ENCODE measurements at places on chromosomes 13 and 19. TPM values are rescaled to one million over a fixed set of nuclear protein-coding genes. Genes with fewer than 3 reads are reported as not detected.

GRCh38 chr19:51047031-51047335, 12.2 kb upstream of the KLK12 start:
- no peaks in the 10 kb centered on the region for H3K36me3 ChIP-seq
- DNase-seq = peak; percentile 12
- no peaks in the 10 kb centered on the region for H3K4me1 ChIP-seq

GRCh38 chr13:29621051-29621800, 25.7 kb upstream of the SLC7A1 start:
- no peaks in the 10 kb centered on the region for H3K36me3 ChIP-seq
- no peak overlapping the region for H3K4me3 ChIP-seq
- no peaks in the 10 kb centered on the region for H3K27me3 ChIP-seq
- H3K27ac ChIP-seq = no peak overlapping the region
- no peaks in the 10 kb centered on the region for H3K4me1 ChIP-seq

DNA sequence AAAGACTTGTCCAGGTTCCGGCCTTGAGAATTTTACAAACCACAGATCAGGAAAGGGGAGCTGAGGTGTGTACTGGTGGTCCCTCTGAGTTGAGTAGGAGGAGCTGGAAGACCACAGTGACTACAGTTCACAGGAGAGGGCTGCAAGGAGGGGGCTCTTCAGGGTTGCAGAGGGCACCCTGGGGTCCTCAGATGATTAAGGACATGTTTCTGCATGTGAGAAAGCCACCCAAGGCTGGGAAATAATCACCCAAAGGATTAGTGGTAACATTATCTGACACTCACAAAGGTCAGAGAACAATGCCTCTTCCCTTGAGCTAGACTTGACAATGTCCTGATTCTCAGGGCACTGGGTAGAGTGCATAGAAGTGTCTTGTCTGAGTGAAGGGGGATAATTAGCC, 540.4 kb downstream of the IRS2 start:
- H3K4me3 ChIP-seq = no peak overlapping the region
- DNase-seq = no peak
- H3K27ac ChIP-seq = no peak overlapping the region
- H3K27me3 ChIP-seq = no peaks in the 10 kb centered on the region
- peaks cover 19% of the 10 kb centered on the region for H3K4me1 ChIP-seq

GRCh38 chr13:107185889-107186288, 618.0 kb upstream of the ARGLU1 start:
- no peaks in the 10 kb centered on the region for H3K36me3 ChIP-seq
- H3K4me3 ChIP-seq = no peak overlapping the region
- no peak for DNase-seq
- H3K27ac ChIP-seq = no peak overlapping the region

- DNase-seq = no peak
- H3K27ac ChIP-seq = no peak overlapping the region
- H3K4me1 ChIP-seq = no peaks in the 10 kb centered on the region
- H3K36me3 ChIP-seq = no peaks in the 10 kb centered on the region
These were observed 49.2 kb upstream of the PCCA start for GRCh38 chr13:100039740-100040139.

DNA sequence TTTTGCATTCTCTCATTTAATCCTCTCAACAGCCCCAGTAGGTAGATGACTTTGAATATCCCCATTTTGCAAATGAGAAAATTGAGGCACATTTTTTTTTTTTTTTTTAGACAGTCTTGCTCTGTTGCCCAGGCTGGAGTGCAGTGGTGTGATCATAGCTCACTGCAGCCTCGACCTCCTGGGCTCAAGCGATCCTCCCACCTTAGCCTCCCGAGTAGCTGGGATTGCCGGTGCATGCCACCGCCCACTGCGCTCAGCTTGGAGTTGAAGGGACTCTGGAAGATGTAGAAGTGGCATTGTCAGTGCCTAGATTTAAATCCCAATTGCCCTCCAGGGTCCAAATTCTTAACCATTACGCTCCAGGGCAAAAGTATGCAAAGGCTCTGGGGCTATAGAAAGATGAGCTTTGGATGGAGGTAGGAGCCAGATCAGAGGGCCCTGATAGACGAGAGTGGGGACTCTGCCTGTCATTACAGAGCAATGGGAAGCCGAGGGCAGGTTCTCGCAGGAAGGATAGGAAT, 813 bp upstream of the MCOLN1 start:
- H3K4me3 ChIP-seq = peak overlapping the region; percentile 73
- peak overlapping the region; percentile 72 for H3K27ac ChIP-seq
- H3K36me3 ChIP-seq = peaks cover 16% of the 10 kb centered on the region
- no peaks in the 10 kb centered on the region for H3K27me3 ChIP-seq
- H3K4me1 ChIP-seq = no peaks in the 10 kb centered on the region

- no peak overlapping the region for H3K27ac ChIP-seq
- no peaks in the 10 kb centered on the region for H3K4me1 ChIP-seq
- no peak for DNase-seq
- no peaks in the 10 kb centered on the region for H3K27me3 ChIP-seq
- H3K4me3 ChIP-seq = no peak overlapping the region
- no peaks in the 10 kb centered on the region for H3K36me3 ChIP-seq
These were observed 7.2 kb downstream of the CPB2 start for GRCh38 chr13:46097663-46098062.

DNA sequence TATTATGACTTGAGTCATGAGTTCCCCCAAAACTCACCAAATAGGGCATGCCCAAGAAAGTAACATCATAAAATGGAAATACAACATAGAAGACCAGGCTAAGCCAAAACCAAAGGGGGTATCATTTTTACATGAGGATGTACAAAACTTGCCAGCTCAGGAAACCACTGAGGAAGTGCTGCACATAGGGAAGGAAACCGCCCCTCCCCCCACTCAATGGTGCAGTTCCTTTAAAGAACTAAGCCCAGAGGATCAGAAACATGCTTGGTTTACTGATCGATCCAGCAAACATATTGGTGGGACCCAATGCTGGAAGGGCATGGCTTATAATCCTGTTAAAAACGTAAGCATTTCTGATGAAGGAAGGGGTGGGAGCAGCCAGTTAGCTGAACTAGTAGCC, 4.2 kb upstream of the ZNF486 start:
- no peak overlapping the region for H3K27ac ChIP-seq
- H3K4me1 ChIP-seq = peaks cover 2% of the 10 kb centered on the region
- no peak overlapping the region for H3K4me3 ChIP-seq
- DNase-seq = no peak
- H3K36me3 ChIP-seq = no peaks in the 10 kb centered on the region
- no peaks in the 10 kb centered on the region for H3K27me3 ChIP-seq

GRCh38 chr13:114131583-114132418, 622 bp downstream of the RASA3 start:
- peak overlapping the region; percentile 74 for H3K27ac ChIP-seq
- no peak for DNase-seq
- peak overlapping the region; percentile 58 for H3K4me3 ChIP-seq

GRCh38 chr19:55014714-55015113, 23.4 kb downstream of the GP6 start:
- no peaks in the 10 kb centered on the region for H3K36me3 ChIP-seq
- H3K27ac ChIP-seq = no peak overlapping the region
- no peaks in the 10 kb centered on the region for H3K27me3 ChIP-seq
- no peak overlapping the region for H3K4me3 ChIP-seq

DNA sequence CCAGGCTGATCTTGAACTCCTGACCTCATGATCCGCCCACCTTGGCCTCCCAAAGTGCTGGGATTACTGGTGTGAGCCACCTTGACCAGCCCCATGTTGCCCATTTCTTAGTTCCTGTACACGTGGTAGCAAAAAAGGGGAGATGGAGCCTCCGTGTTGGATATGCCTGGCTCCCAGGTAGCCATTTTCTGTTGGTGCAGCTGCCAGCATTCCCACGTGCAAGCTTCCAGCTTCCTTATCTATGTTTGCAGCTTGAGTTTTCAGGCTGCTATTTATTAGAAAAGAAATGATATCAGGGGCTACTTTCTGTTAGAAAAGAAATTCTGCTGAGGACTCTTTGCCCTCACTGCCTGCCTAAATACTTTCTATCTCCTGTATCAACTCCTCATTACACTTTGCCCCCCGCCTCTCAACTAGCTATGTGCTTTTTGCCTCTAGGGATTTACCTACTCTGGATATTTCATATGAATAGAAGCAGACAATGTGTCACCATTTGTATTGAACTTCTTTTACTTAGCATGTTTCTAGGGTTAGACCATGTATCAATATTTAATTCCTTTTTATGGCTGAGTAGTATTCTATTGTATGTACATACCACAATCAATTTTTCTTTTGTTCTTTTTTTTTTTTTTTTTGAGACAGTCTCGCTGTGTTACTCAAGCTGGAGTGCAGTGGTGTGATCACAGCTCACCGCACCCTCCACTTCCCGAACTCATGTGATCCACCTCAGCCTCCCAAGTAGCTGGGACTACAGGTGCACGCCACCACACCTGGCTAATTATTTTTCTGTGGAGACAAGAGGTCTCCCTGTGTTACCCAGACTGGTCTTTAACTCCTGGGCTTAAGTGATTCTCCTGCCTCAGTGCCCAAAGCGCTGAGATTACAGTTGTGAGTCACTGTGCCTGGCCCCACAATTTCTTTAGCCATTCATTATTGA, 3.4 kb upstream of the TMED1 start:
- DNase-seq = no peak
- no peaks in the 10 kb centered on the region for H3K4me1 ChIP-seq
- no peak overlapping the region for H3K27ac ChIP-seq
- H3K36me3 ChIP-seq = no peaks in the 10 kb centered on the region
- no peak overlapping the region for H3K4me3 ChIP-seq

DNA sequence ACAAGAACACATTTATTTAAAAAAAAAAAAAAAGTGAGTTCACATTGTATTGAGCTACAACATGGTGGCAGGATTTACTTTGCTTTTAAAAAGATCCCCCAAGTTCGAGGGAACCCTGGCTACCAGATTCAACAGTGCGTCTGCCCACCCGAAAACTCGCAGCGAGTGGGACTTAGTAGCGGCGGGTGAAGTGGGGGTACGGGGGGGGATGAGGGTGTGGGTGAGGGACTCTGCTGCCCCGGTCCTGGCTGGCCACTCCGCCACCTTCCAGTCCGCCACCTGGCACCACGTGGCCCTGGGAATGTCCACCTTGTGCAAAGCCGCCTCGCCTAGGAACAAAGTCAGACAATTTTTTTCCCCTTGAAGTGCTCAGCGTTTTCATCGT, 19.3 kb upstream of the TINCR start:
- DNase-seq = no peak
- peaks cover 44% of the 10 kb centered on the region for H3K36me3 ChIP-seq
- H3K4me1 ChIP-seq = no peaks in the 10 kb centered on the region
- no peak overlapping the region for H3K4me3 ChIP-seq
- no peak overlapping the region for H3K27ac ChIP-seq
- H3K27me3 ChIP-seq = no peaks in the 10 kb centered on the region

DNA sequence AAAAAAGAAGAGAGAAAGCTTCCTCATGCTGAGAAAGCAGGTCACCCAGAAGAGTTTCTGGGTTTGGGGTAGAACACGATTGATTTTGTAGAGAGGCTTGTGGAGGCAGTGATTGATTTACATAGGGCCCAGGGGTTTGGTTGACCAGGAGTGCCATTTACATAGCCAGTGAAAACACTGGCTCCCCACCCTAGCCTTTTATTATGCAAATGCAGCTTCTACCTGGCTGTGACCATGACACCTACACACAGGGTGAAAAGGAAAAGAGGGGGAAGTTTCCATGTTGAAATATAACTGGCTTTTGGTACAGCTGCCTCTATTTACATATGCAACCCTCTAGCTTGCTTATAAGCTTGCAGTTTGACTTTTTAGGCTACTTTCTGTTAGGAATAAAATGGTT, 62.0 kb downstream of the ZNF100 start:
- H3K4me3 ChIP-seq = no peak overlapping the region
- H3K27me3 ChIP-seq = no peaks in the 10 kb centered on the region
- DNase-seq = no peak
- no peak overlapping the region for H3K27ac ChIP-seq

DNA sequence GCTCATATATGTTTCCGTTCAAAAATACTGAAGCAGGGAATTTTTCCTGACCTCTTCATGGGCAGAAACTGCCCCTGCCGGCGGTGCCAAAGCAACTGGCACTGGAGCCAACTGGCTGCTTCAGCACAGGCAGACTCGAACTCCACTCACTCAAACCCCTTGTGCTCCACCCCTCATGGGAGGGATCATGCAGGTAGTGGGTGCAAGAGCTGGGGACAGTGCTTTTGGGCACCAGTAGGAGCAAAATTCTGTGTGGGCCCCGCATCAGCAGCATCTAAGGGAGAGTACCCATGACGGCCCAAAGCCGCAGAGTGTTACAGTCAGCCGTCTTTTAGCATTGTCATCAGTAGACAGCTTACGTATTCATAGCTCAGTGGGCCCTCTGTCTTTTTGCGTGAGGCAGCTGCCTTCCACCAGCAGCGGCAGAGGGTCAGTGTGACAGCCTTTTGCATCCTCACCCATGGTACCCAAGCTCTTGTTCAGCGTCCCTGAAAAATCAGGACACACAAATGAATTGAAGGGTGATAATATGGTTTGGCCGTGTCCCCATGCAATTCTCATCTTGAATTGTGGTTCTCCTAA, 393.8 kb downstream of the SLITRK6 start:
- H3K36me3 ChIP-seq = no peaks in the 10 kb centered on the region
- H3K4me3 ChIP-seq = no peak overlapping the region
- DNase-seq = no peak
- no peak overlapping the region for H3K27ac ChIP-seq

GRCh38 chr13:104648291-104648690, 1582.1 kb upstream of the SLC10A2 start:
- no peaks in the 10 kb centered on the region for H3K4me1 ChIP-seq
- H3K27ac ChIP-seq = no peak overlapping the region
- no peaks in the 10 kb centered on the region for H3K27me3 ChIP-seq
- H3K4me3 ChIP-seq = no peak overlapping the region
- H3K36me3 ChIP-seq = no peaks in the 10 kb centered on the region
- DNase-seq = no peak

DNA sequence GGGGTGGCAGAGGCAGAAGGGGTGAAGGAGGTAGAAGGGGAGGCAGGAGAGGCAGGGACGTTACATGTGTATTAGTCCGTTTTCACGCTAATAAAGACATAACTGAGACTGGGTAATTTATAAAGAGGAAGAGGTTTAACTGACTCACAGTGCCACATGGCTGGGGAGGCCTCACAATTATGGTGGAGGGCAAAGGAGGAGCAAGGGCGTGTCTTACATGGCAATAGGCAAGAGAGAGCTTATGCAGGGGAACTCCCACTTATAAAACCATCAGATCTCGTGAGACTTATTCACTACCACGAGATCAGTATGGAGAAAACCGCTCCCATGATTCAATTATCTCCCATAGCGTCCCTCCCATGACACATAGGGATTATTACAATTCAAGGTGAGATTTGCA, 19.0 kb upstream of the ACOD1 start:
- no peak overlapping the region for H3K4me3 ChIP-seq
- no peak overlapping the region for H3K27ac ChIP-seq
- H3K36me3 ChIP-seq = no peaks in the 10 kb centered on the region
- no peak for DNase-seq

- no peak for DNase-seq
- H3K4me3 ChIP-seq = no peak overlapping the region
- no peaks in the 10 kb centered on the region for H3K4me1 ChIP-seq
- H3K27ac ChIP-seq = no peak overlapping the region
- H3K27me3 ChIP-seq = no peaks in the 10 kb centered on the region
These were observed 27.1 kb downstream of the MEGF8 start for GRCh38 chr19:42352301-42353259.

The LMTK3 gene
- not detected for total RNA-seq

The EML2 gene
- 13.6 TPM for total RNA-seq

The ICAM4 gene
- total RNA-seq = not detected

The CAMSAP3 gene
- not detected for total RNA-seq

The MEDAG gene
- total RNA-seq = 23.9 TPM

Data from sigmoid colon (tissue), 7 donors.